ENCODE measurements at places on chromosomes 4 and X.

DNA sequence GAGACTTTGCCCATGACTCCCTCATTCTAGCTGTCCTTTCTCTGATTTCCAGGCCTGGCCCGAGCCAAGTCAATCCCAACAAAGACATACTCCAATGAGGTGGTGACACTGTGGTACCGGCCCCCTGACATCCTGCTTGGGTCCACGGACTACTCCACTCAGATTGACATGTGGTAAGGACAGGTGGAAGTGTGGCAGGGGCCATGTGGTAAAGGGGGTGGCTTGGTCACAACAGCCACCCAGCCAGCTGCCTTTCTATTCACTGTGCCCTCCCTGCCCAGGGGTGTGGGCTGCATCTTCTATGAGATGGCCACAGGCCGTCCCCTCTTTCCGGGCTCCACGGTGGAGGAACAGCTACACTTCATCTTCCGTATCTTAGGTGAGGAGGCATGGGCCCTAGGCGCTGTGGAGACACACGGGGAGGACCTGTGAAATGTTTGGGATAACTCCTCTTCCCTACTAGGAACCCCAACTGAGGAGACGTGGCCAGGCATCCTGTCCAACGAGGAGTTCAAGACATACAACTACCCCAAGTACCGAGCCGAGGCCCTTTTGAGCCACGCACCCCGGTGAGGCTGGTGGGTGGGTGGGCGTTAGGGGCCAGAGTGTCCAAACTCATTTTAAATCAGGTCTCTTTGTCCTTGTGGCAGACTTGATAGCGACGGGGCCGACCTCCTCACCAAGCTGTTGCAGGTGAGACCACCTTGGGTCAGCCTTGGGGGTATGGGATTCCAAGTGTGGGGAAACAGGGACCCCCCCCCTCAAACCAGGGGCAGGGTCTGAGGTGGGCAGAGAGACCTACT lies 6.1 kb upstream of the USP11 start:
- DNase-seq: no peak

GRCh38 chr4:6342530-6343293 lies 73.1 kb downstream of the WFS1 start:
- peak; percentile 59 for DNase-seq

DNA sequence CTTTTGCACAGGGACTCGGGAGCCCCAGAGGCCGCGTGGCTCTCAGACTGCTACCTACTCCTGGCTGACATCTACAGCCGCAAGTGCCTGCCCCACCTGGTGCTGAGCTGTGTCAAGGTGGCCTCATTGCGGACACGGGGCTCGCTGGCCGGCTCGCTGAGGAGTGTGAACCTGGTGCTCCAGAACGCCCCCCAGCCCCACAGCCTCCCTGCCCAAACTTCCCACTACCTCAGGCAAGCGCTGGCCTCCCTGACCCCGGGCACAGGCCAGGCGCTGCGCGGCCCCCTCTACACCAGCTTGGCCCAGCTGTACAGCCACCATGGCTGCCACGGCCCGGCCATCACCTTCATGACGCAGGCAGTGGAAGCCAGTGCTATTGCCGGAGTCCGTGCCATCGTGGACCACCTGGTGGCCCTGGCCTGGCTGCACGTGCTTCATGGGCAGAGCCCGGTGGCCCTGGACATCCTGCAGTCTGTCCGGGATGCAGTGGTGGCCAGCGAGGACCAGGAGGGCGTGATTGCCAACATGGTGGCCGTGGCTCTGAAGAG lies 28.8 kb downstream of the SH3TC1 start:
- DNase-seq: no peak

GRCh38 chr4:148793221-148793620 lies 351.0 kb upstream of the NR3C2 start:
- no peak for DNase-seq

DNA sequence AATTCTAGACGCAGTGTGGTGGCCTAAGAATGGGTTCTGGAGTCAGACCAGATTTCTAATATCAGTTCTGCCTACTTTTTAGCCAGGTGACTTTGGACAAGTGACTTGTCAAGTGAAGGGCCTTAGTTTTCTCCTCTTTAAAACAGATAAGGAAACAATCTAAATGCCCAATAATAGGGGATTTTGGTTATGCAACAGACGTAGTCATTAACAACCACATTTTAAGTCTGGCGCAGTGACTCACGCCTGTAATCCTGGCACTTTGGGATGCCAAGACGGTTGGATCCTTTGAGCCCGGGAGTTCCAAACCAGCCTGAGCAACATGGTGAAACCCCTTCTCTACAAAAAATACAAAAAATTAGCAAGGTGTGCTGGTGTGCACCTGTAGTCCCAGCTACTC lies 2.1 kb upstream of the ZMYM3 start:
- no peak for DNase-seq

DNA sequence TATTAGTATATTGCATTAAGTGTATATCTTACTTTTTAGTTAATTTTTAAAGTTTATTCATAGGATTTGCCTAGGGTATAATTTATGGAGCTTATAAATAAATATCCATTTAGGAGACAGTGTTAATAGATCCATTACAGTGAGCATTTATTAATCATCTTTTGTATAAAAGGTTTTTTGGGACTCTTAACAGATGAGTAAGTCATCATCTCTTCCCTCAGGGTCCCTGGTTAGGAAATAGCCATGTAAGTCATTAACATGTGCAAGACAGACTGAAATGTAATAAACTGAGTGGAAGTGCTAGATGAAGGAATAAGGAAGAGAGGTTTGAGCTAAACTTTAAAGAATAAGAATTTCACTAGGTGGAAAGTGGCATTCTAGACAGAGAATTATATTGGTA lies 69.2 kb downstream of the PAQR3 start:
- DNase-seq: no peak

GRCh38 chr4:183722731-183723560 lies 63.9 kb downstream of the TRAPPC11 start:
- DNase-seq: peak; percentile 76

GRCh38 chr4:7103031-7103606 lies 35.3 kb upstream of the GRPEL1 start:
- DNase-seq: peak; percentile 95

GRCh38 chr4:15955670-15956069 lies 7.3 kb downstream of the FGFBP2 start:
- no peak for DNase-seq

DNA sequence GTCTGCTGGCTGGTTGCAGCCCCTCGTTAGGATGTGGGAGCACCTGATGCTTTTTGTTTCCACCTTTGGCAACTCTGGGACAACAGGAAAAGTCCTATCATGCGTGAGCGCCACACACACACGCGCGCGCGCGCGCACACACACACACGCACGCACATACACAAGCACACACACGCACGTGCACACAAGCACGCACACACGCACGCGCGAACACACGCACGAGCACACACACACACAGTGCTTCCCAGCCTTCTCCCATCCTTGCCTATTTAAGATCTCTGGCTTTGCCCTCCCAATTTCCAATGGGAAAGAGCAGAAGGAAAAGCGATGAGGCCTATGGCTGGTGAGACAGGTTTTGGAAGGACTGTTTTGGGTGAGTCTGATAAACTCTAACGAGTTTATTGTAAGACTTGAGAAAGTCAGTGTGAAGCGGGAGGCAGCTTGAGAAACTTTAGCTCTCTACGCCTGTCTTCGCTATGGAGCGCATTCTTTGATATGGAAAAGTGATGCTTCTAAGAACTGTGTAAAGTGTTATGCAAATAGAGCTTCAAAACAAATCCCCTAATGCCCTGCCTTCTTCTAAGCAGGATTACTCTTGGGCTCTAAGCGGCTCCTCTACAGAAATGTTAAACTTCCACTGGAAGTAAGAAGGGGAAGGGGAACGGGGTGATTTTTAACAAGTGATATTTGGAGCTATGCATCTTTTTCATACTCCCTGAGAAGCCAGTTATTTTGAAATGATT lies 11.8 kb downstream of the SUPT20HL1 start:
- peak; percentile 47 for DNase-seq

DNA sequence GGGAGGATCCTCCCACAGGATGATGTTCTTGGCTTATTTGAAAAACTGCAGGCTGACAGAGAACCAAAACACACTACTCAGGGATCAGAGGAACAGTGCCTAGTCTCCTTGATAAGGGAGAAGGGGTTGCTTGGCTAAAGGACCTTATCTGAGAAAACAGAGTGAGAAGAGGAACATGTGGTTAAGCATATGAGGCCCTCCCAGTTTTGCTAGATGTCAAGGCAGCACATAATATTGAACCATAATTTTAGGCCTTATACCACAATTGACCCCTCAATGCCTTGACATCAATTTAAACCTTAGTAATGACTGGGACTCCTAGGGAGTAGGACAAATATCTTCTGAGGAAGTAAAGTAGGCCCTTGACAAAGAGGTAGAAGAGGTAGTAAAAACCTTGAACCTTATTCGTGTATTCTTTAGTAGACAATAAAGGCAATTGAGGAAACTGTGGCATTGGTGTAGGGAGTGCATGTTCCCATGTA lies 79.3 kb downstream of the TEX13C start:
- DNase-seq: no peak

DNA sequence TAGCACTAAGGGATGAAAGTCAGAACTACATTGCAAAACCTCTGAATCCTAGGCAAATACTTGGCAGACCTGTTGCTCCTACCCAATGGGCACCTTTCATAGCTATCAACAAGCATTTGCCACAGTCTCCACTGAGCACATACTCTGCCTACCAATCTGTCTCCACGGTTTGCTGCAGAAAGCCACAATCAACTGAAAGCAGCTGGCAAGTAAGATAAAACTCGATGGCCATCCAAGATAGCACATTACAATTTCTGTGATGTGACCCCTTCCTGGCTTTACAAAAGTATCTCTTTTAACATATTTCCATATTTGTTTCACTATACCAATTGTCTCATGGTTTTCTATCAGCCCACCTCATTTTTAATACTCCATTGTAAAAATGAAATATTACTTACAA lies 1060.5 kb upstream of the INTU start:
- DNase-seq: no peak

- DNase-seq: no peak
Observed at GRCh38 chrX:125953814-125954213, 212.3 kb downstream of the DCAF12L2 start.

DNA sequence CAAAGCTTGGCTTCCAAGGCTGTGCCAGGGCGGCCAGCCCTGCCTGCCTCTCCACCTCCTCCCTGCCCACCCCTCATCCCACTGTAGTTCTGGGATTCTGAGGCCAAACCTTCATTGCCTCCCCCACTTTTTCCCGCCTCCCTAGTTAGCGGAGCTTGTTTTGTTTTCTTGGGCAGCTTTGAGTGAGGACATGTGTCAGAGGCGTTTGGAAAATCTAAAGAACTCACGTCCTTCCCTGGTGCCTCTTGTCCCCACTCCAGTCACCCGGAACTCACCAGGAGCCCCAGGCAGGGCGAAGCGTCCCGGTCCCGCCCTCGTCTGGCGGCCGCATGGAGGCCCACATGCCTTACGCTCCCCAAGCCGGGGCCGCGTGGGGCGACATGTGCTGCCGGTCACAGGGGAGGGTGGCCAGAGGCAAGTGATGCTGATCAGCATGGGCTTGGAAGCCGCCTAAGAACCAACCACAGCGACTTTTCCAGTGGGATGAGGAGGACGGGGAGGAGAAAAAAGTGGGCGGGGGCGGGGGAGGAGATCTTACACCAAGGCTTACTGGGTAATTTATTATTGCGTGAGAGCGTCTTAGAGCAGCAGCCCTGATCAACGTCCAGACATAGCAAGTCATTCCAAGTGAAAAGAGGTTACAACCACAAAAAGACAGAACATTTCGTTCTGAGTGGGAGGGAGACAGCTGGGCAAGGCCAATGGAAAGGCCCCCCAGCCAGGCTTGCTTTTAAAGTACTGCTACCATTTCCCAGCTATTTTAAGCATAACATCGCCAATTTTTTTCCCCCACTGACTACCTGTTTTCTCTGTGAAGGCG lies 48.5 kb downstream of the PRPS1 start:
- no peak for DNase-seq

GRCh38 chrX:68708503-68709290 lies 61.2 kb downstream of the STARD8 start:
- DNase-seq: peak; percentile 52

DNA sequence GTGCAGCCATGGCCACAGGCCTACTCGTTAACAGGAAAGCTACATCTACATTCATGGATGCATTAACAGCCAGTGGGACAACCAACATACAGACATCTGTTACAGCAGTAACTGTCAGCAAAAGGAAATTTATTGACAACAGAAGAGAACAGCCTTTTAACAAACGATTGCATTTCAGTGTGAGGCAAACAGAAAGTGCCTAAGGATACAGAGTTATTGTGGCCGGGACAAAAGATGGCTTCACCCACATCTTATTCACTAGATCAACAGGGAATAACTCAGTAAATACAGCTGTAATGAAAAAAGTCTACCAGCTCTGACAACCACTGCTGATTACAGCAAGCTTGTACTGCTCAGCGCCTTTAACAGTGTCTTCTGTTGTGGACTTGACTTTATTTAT lies 61.5 kb upstream of the TBL1X start:
- DNase-seq: no peak

- no peak for DNase-seq
Observed at GRCh38 chrX:109537324-109537665, 651 bp downstream of the NXT2 start.

GRCh38 chr4:10179957-10180602 lies 63.5 kb upstream of the WDR1 start:
- no peak for DNase-seq

- DNase-seq: no peak
Observed at GRCh38 chr4:136337216-136337615, 1195.1 kb downstream of the PCDH18 start.

DNA sequence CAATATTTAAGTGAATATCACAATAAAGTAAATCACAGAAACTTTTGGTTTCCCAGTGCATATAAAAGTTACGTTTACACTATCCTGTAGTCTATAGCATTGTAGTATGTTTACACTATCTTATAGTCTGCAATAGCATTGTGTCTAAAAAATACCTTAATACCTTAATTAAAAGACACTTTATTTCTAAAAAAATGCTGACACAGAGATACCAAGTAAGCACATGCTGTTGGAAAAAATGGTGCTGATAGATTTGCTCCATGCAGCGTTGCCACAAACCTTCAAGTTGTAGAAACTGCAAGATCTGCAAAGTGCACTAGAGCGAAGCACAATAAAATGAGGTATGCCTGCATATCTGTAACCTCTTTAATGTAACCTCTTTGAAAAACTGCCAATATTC lies 847.3 kb downstream of the GLUD2 start:
- DNase-seq: no peak

DNA sequence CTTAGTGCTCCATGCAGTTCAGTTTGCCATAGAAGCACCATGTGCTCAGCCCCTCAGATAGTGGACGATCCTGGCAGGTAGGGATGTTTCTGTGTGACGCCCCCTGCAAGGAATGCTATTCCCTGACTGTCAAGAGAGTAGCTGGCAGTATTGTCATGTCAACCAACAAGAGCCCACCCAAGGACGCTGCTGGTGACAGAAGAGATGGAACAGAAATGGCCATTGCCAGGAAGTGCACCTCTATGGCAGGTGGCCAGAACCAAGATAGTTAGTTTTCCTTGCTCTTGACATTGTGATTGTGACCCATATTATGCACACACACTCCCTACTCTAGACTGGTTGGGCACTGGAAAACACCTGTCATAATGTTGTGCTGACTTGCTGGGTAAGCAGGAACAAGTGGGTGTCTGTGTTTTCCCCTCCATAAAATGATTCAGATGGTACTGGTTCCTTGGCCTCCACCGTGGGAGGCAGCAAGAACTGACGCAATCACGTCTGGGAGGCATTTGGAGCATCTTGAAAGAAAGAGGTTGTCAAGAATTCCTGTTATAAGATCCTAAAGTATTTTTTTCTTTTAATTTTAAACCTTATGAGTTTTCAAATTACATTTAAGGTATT lies 507.9 kb downstream of the MID1IP1 start:
- no peak for DNase-seq
